Stimulated activated CD8-positive, alpha-beta memory T cell treated with anti-CD3 and anti-CD28 coated beads, Interleukin-4, amount 100 ng/mL, for 4 hours (primary cell): ENCODE measurements at places on chromosomes 12 and 14.

DNA sequence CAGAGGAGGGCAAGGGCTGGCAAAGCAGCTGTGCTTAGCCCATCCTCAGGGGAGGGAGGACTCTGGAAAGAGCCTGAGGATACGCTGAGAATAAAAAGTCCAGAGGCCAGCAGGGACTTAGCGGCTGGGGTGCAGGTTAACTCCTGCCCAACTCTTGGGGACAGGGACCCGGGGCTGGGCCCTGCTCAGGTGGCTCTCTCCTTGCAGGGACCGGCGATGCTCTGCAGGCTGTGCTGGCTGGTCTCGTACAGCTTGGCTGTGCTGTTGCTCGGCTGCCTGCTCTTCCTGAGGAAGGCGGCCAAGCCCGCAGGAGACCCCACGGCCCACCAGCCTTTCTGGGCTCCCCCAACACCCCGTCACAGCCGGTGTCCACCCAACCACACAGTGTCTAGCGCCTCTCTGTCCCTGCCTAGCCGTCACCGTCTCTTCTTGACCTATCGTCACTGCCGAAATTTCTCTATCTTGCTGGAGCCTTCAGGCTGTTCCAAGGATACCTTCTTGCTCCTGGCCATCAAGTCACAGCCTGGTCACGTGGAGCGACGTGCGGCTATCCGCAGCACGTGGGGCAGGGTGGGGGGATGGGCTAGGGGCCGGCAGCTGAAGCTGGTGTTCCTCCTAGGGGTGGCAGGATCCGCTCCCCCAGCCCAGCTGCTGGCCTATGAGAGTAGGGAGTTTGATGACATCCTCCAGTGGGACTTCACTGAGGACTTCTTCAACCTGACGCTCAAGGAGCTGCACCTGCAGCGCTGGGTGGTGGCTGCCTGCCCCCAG, 2.8 kb downstream of the B3GNT4 start:
- DNase-seq, result no peak

- DNase-seq, result no peak
Measured at GRCh38 chr14:77014004-77014604, 14.4 kb downstream of the IRF2BPL start.

GRCh38 chr12:52036587-52037171, 14.6 kb upstream of the NR4A1 start:
- peak; percentile 60 for DNase-seq

GRCh38 chr12:91177381-91177780, 5.2 kb downstream of the DCN start:
- no peak for DNase-seq

GRCh38 chr12:96414637-96415036, 14.4 kb upstream of the CDK17 start:
- no peak for DNase-seq

DNA sequence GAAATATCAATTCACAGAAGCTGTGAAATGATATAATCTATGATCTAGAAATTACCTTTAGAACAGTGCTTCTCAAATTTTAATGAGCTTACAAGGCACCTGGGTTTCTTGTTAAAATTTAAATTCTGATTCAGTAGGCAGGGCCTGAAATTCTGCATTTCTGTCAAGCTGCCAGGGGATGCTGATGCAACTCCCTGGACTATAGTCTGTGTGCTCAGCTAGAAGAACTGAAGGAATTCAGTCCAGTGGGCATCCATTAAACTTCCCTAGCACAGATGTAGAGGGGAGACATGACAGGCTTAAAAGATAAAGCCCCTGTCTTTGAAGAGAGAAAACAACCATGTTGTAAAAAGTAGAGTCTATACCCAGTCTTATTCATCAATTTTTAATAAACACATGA, 441.8 kb downstream of the TMTC2 start:
- DNase-seq, result no peak

DNA sequence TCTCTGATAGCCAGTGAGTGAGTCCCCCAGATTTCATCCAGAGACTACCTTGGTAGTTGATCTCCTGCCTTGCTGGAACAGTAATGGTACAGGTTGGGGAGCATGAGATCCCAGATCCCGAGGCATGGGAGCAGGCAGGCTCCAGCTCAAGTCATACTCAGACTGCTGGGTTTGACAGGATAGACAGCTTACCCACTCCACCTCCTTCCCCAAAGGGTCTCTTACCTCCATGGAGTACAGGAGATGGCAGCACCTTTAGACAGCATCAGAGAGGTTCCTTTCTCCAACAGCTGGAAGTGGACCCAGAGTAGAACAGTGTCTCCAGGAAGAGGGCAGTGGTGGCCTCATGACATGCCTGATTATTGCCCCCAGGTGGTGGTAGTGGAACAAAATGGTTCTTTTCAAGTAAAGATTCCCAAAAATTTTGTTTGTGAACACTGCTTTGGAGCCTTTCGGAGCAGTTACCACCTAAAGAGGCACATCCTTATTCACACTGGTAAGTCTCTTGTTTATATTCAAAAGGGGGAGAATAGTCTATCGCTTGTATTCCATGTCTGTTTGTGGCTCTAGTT, 4.9 kb upstream of the CSAD start:
- DNase-seq, result no peak

GRCh38 chr12:109359131-109359690, 11.5 kb downstream of the MYO1H start:
- DNase-seq, result no peak

- no peak for DNase-seq
Measured at GRCh38 chr14:102817942-102818940, 41.0 kb downstream of the TRAF3 start.

- no peak for DNase-seq
Measured at GRCh38 chr12:106227641-106228319, 20.0 kb downstream of the CKAP4 start.

GRCh38 chr14:103140316-103141109, 17.3 kb downstream of the TNFAIP2 start:
- no peak for DNase-seq

GRCh38 chr14:99706107-99706900, 22.2 kb downstream of the CYP46A1 start:
- no peak for DNase-seq

GRCh38 chr14:37122919-37123639, 49.3 kb downstream of the SLC25A21 start:
- no peak for DNase-seq

DNA sequence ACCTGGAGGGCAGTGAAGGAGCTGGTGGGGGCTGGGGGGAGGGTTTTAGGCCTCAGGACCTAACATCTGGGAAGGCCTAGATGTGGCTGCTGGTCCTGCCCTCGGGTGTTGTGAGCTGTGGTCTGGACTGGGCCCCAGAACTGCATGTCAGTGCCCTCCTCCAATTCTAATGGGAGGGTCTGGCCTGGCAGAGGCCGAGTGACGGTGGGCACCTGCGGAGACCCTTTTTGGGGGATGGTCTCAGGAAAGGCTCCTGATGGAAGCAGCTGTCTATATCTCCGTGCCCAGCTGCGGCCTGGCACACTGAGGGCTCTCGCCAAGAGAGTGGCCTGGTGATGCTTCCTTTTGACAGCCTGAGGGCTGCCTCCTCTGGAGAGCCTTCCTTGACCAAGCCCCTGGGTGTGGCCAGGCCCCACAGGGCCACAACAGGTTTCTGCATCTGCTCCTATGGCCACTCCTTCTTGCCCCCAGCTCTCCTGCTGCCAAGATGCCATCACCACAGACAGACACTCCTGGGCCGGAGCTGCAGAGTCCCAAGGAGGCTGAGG, 5.3 kb downstream of the EXOC3L4 start:
- DNase-seq, result no peak

- no peak for DNase-seq
Measured at GRCh38 chr12:115840159-115840558, 437.3 kb downstream of the MED13L start.

DNA sequence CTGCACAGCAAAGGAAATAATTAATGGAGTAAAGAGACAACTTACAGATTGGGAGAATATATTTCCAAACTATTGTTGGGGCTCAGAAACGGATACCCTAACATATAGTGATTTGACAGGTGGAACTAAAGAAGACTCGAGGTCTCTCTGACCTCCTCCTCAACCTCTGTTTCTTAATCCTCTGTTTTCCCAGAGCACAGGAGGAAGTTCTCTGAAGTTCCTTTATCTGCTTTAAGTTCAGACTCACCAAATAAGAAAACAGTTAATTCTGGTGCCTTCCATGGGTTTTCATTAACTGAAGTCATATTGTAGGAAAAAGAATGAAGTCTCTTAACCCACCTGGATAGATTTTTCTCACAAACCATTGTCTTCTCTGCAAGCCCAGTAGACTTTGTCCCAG, 29.2 kb downstream of the CLEC2D start:
- no peak for DNase-seq
